Mononuclear cell (primary cell): ENCODE measurements at places on chromosomes 6 and 20. TPM values are rescaled to one million over a fixed set of nuclear protein-coding genes. Genes with fewer than 3 reads are reported as not detected.

The SCUBE3 gene
- total RNA-seq, result not detected

The CNPY3 gene
- 77.1 TPM for total RNA-seq

The DOP1A gene
- 29.0 TPM for total RNA-seq

The SNX3 gene
- 140 TPM for total RNA-seq

The DPPA5 gene
- total RNA-seq, result not detected

The SNX21 gene
- total RNA-seq, result 5.7 TPM

The BACH2 gene
- total RNA-seq, result 37.6 TPM

The CGAS gene
- 22.4 TPM for total RNA-seq

The ADGRF1 gene
- total RNA-seq, result 0.10 TPM

The DUSP15 gene
- not detected for total RNA-seq

The BAG2 gene
- 4.6 TPM for total RNA-seq

The ADGRF5 gene
- total RNA-seq, result not detected

The NNAT gene
- not detected for total RNA-seq

The APCDD1L gene
- total RNA-seq, result not detected

The PPP1R14C gene
- 0.21 TPM for total RNA-seq

The APOM gene
- total RNA-seq, result 3.0 TPM

The DYNLT1 gene
- total RNA-seq, result 96.8 TPM

The DAAM2 gene
- total RNA-seq, result under 0.01 TPM

The TNFRSF6B gene
- not detected for total RNA-seq

The WFDC12 gene
- total RNA-seq, result not detected

The CAP2 gene
- 0.10 TPM for total RNA-seq

The SLA2 gene
- 25.3 TPM for total RNA-seq

The MLN gene
- not detected for total RNA-seq

The ADGB gene
- total RNA-seq, result not detected

The C6orf52 gene
- total RNA-seq, result not detected

The GMPR gene
- total RNA-seq, result 6.2 TPM

The TRIM31 gene
- 0.10 TPM for total RNA-seq

The PPP1R11 gene
- 29.0 TPM for total RNA-seq

The EDN1 gene
- total RNA-seq, result 4.9 TPM

The CDKAL1 gene
- total RNA-seq, result 26.6 TPM

The SLPI gene
- total RNA-seq, result 0.63 TPM

The IP6K3 gene
- not detected for total RNA-seq

The SEMG1 gene
- total RNA-seq, result not detected

The NOTCH4 gene
- total RNA-seq, result 5.6 TPM

The CLDN20 gene
- total RNA-seq, result not detected

The PPARD gene
- total RNA-seq, result 8.1 TPM

The ENPP5 gene
- 0.42 TPM for total RNA-seq

The IL17F gene
- total RNA-seq, result not detected

The APOBEC2 gene
- not detected for total RNA-seq

The CPXM1 gene
- 0.10 TPM for total RNA-seq

The TCP11 gene
- total RNA-seq, result not detected

The C20orf144 gene
- 0.21 TPM for total RNA-seq

The ZNF165 gene
- total RNA-seq, result 2.1 TPM

The FKBP1C gene
- 0.73 TPM for total RNA-seq

The SYCP2 gene
- total RNA-seq, result 1.8 TPM

The ZBP1 gene
- total RNA-seq, result 14.7 TPM

The LPIN3 gene
- 0.10 TPM for total RNA-seq

The HLA-DRA gene
- total RNA-seq, result 1,165 TPM
